ENCODE measurements at places on chromosomes 4 and X.

GRCh38 chr4:52728691-52729240 lies 22.5 kb downstream of the ERVMER34-1 start:
- peaks cover 1% of the 10 kb centered on the region for H3K4me1 ChIP-seq
- no peaks in the 10 kb centered on the region for H3K36me3 ChIP-seq
- peaks cover 7% of the 10 kb centered on the region for H3K27me3 ChIP-seq
- no peak overlapping the region for H3K27ac ChIP-seq

DNA sequence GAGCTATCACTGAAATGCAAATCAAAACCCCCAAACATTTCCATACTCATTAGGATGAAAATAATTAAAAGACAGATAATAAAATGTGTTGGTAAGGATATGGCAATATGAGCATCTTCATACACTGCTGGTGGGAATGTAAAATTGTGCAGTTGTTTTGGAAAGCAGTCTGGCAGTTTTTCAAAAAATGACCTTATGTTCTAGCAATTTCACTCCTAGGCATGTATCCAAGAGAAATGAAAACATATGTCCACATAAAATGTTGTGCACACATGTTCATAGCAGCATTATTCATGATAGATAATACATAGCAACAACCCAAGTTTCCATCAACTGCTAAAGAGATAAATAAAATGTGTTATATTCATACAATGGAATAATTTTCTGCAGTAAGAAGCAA lies 14.8 kb upstream of the GPRASP2 start:
- no peaks in the 10 kb centered on the region for H3K4me1 ChIP-seq
- no peak overlapping the region for H3K27ac ChIP-seq
- no peak overlapping the region for H3K4me3 ChIP-seq
- no peaks in the 10 kb centered on the region for H3K36me3 ChIP-seq

GRCh38 chrX:2457289-2458133 lies 43.3 kb downstream of the DHRSX start:
- H3K4me1 ChIP-seq, result no peaks in the 10 kb centered on the region
- no peak overlapping the region for H3K27ac ChIP-seq
- DNase-seq, result no peak
- no peak overlapping the region for H3K4me3 ChIP-seq
- no peaks in the 10 kb centered on the region for H3K27me3 ChIP-seq
- peaks cover 13% of the 10 kb centered on the region for H3K36me3 ChIP-seq

GRCh38 chr4:185662030-185662778 lies 126.9 kb upstream of the PDLIM3 start:
- H3K27me3 ChIP-seq, result peaks cover 3% of the 10 kb centered on the region
- no peak overlapping the region for H3K27ac ChIP-seq
- H3K36me3 ChIP-seq, result no peaks in the 10 kb centered on the region
- no peak for DNase-seq
- H3K4me3 ChIP-seq, result no peak overlapping the region

DNA sequence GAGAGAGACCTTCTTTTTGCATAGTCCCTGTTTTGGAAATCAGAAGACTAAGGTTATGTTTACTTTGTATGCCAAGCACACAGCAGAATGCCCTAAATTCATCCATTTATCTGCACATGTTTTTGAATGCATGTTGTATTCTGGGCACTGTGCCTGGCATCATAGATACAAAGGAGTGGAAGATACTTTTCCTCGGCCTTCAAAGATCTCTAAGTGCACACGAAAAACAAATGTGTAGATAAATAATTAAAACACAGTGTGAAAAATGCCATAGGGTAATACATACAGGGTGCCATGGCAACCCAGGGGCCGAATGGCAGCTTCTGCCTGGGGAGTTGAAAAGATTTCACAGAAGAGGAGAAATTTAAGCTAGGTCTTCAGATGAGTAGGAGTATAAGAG lies 390.6 kb upstream of the ATOH1 start:
- no peaks in the 10 kb centered on the region for H3K27me3 ChIP-seq
- no peak for DNase-seq
- no peaks in the 10 kb centered on the region for H3K36me3 ChIP-seq

- H3K27ac ChIP-seq, result no peak overlapping the region
- no peaks in the 10 kb centered on the region for H3K4me1 ChIP-seq
- H3K36me3 ChIP-seq, result no peaks in the 10 kb centered on the region
- H3K27me3 ChIP-seq, result peaks cover 31% of the 10 kb centered on the region
- no peak overlapping the region for H3K4me3 ChIP-seq
Observed at GRCh38 chr4:168691631-168692369, 194.9 kb downstream of the PALLD start.
